ENCODE measurements at places on chromosomes 2 and 18.

- no peak for DNase-seq
Measured at GRCh38 chr2:242058116-242058680, 188.7 kb downstream of the RTP5 start.

GRCh38 chr2:43196768-43197587, 29.4 kb downstream of the ZFP36L2 start:
- no peak for DNase-seq

DNA sequence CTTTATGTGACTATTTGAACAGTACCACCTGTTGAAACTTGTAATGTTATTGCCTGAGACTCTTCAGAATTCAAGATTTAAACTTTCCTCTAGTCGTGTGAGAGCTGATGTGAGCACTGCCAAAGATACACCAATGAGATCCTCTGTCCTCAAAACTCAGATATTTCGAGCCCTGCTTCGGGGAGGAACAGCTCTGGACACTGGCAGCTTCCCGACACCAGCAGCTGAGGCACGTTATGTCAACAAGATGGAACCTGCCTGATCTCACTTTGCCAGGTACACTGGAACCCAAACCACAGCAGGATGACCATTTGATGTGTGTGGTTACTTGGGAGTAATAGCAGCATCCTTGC, 319.9 kb upstream of the RBMS1 start:
- DNase-seq: no peak

- no peak for DNase-seq
Measured at GRCh38 chr2:158305501-158305900, 151.1 kb downstream of the CCDC148 start.

DNA sequence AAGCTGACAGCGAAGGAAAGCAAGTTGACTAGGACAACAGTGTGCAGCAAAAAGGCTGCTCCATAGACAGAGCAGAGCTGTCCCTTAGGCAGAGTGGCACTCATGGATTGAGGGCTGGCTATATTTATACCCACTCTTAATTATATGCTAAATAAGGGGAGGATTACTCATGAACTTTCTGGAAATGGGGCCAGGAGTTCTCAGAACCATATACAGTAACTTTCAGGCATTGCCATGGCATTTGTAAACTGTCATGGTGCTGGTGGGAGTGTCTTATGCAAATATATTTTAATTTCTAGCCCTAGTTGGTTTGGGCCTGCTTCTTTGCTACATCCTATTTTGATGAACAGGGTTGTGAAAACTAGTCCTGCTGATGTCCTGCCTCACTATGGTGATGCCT, 279.5 kb upstream of the MGAT5 start:
- DNase-seq: no peak

- DNase-seq: no peak
Measured at GRCh38 chr2:31764169-31764568, 183.4 kb upstream of the SRD5A2 start.

- no peak for DNase-seq
Measured at GRCh38 chr18:48799724-48800315, 150.9 kb downstream of the SMAD7 start.

DNA sequence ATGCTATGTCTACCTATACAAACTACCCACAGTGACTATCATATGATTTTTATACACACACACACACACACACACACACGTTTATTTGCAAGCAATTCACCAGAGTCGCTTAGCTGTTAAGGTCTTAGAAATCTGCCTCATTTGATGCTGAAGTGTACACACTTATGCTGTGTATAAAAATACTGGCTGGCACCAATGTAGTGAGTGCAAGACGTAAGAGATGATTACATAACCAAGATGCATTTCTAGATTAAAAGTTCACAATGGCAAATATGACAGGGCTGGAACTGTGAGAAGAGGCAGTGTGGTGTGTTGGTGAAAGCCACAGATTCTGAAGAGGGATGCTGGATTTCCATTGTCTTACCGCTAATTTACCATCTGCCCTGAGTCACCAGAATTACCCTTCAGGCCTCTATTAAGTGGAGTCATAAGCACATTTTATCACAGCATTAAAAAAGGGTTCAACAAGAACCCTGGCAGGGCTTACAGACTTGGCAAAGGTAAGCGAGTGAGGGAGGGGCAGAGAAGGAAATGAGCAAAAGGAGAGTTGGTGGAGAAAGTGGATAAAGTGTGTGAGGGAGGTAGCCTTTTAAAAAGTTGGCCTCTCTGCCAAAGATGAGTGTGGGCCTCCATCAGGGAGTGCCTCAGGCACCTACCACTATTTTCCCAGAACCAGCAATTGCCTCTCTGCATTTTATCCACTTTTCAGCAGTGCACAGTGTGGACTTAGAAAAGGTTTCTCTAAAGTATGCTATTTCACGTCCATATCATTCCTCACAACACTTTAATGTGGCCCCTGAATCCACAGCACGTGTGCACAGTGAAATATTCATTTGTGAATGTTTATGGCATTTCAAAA, 21.5 kb downstream of the MEIS1 start:
- no peak for DNase-seq

DNA sequence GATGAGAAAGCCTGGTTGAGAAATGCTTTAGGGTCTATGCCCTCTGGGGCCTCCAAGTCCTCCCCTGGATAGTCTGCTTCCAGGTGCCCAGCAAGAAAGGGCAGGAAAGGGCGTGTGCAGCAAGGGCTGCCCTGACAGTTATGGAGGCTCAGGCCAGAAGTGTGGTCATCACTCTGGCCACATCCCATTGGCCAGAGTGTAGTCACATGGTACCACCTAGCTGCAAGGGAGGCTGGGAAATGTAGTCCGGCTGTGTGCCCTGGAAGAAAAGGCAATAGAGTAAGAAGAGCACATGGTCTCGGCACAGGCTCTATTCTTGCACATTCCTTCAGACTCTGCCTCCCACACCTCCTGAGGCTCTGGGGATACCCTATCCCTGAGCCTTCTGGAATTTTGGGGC, 35.7 kb downstream of the ODC1 start:
- no peak for DNase-seq

- no peak for DNase-seq
Measured at GRCh38 chr2:172305066-172305465, 122.3 kb upstream of the ITGA6 start.

DNA sequence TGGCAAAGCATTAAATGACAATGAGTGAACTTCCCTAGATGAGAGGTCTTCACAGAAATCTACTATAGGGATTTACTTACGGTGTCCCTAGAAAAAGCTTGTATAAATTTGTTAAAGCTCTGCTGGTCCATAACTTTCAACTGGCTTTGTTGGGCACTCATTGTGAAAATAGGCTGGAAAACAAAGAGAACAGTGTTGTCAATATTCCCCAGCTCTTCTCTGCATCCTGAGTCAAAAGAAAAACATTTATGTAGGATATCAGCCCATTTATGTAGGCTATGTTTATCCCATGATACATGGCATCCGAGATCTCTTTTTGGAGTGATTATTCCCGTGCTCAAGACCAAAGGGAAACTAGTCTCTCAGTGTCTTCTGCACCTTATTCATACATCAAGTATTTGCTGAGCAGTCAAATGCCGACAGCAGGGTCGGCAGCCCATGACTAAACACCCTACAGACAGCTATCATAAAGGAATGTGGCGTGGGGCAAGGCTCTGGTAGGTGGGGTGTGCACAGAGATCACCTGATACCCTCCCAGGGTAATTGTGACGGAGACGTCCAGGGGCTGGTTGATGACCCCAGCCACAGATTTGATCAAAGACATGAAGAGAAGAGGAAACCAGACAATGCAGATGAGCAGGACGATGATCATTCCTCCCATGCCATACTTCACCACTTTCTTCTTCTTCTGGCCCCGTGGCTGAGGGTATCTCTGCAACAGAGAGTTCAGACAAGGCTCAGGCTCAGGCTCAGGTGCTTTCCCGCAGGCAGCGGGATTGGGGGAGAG, 155.9 kb downstream of the NAPG start:
- DNase-seq: no peak

GRCh38 chr2:12032975-12033374, 286.5 kb downstream of the LPIN1 start:
- DNase-seq: no peak

DNA sequence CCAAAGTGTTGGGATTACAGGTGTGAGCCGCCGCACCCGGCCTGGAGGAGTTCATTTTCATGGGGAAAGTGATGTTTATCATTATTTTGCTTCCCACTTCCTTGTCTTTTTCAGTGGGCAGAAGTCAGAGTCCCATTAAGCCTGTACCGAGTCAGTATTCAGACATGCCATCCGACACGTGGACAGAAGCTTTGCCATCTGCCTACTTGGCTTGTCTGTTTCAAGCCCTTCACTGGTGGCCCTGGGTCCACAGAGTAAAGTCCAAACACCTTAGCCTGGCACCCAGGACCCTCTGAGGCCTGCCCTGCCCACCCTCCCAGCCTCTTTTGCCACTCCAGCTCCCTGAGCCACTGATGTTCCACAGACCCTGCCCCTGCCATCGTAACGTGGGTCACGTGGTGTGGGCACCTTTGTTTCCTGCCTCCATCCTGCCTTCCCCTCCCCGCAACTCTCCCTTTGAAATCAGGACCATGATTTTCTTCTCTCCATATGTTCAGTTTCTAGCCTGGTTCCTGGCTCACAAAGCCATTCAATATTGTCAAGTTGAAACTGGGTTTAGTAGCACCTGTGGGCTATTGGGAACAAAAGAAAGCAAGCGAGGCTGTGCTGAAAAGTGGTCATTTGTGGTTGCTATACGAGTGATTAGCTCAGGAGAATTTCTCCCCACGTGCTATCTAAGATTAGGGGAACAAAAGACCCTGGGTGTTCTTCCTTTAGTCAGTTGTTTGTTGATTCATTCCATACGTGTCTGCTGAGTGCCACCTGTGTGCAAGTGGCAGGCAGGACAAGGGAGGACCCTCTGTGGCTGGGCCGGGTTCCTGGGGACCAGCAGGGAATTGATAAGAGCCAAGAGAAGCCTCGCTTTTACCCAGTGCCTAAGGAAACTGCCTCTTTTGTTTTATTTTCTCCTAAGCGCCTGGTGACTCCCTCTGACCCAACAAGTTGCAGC, 5.1 kb upstream of the ODC1 start:
- DNase-seq: no peak

- DNase-seq: no peak
Measured at GRCh38 chr2:225122583-225123486, 80.6 kb upstream of the DOCK10 start.

DNA sequence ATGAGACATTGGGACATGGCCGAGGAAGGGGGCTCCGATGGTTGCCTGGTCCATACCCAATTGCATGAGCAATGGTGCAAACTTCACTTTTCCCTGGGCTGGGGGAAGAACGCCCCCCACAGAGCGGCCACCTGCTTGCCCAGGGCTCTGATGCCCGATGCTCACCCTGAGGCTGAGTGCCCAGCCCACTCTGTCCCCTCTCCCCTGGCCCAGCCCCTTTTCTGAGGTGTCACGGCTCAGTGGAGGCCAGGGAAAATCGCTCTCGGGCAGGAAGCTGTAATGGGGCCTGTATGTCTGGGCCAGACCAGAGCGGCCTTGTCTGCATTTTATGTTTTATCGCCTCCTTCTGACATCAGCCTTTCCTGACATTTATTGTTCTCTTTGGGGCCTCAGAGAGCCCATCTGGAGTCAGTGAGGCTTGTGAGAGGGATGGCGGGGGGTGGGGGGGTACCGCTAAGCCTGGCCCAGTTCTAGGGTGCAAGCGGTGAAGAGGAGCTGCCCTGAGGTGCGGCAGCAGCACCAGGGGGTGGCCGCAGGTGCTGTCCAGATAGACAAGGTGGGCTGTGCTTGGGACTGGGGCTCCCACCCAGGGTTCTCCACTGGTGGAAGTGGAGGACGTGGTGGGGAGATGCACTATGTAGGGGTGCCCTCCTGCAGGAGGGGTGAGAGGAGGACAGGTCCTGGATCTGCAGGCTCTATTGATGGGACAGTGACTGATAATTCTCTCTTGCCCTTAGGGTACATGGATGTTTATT, 46.2 kb downstream of the INHBB start:
- DNase-seq: no peak

DNA sequence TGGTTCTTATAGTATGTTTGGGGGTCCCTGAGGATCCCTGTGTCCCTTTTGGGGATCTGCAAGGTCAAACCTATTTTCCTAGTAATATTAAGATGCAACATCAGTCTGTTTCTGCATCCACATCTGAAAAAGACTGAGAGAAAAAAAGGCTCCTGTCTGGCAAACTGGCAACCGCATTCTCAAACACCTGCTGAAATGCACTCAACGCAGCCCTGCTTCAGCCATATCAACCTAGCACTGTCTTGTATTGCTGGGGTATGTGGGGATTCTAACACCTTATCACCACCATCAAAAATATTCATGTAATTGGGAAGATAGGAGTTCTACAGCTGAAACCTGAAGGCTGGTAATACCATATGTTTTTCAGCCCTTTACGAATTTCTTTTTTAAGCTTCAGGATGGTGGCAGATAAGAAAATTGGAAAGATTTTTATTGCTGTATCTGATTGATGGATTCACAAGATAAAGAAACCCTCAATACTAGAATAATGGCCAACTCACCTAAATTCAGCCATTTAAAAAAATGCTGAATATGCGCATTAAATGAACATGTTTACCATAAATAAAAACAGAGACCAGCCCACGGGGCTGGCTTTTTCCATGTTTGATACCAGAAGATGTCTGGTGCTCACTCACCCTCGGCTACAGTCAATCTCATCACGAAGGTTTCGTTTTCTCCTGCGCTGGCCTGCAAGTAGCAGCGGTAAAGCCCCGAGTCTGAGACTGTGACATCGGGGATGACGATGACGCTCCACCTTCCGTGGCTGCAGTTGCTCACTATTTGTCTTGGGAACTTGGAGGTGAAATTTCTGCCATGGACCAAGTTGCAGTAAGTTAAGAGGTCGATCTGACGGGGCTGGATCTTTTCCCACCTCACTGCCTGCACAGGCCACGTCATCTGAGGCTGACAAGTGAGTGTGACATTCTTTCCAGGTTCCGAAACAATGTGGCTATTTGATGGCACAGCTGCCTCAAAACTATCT, 52.3 kb downstream of the CD226 start:
- DNase-seq: no peak

- DNase-seq: no peak
Measured at GRCh38 chr2:240789501-240790369, 30.3 kb downstream of the KIF1A start.
